ENCODE measurements at places on chromosomes 11 and 22.
A peak's percentile ranks its signal among the peaks of the same experiment; 100 is the strongest.

GRCh38 chr22:41915035-41915785 lies at the start of gene SHISA8:
Gene SHISA8 (minus strand): TSS chr22:41915074. CDS start chr22:41914667, 407 bp downstream.
- no peak for DNase-seq

DNA sequence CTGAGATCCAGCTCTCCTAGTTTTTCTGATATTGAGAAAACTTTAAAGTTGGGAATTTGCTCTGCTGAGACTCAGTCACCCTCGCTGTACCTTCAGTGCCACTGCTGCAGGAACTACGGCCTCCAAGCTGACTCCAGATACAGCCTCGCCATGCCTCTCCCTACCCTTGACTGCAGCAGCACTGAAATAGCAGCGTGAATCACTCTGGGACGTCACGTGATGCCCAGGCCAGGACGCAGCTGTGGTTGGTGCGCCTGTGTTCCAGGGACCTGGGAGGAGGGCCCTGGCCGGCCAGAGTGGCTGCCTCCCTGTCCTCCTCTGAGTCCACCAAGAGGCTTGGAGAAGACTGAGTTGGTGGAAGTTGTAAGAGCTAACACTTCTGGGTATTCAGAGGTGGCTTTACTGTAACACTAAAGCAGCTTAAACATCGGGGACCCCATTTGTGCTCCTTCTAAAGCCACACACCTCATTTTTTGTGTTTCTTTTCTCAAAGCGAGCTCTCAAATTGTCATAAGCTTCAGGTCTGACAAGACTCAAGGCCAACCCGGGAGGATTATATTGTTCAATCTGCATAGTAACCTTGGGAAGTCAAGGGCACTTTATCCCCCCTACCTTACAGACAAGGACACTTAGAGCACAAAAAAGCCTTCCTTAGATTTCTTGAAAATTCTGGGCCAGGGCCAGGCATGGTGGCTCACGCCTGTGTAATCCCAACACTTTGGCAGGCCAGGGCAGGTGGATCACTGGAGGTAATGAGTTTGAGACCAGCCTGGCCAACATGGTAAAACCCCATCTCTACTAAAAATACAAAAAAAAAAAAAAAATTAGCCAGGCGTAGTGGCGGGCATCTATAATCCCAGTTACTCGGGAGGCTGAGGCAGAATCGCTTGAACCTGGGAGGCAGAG lies 4.2 kb upstream of the STIP1 start:
- no peak for DNase-seq

GRCh38 chr22:38504731-38505540 lies 1.2 kb downstream of the DDX17 start:
- DNase-seq, result no peak

DNA sequence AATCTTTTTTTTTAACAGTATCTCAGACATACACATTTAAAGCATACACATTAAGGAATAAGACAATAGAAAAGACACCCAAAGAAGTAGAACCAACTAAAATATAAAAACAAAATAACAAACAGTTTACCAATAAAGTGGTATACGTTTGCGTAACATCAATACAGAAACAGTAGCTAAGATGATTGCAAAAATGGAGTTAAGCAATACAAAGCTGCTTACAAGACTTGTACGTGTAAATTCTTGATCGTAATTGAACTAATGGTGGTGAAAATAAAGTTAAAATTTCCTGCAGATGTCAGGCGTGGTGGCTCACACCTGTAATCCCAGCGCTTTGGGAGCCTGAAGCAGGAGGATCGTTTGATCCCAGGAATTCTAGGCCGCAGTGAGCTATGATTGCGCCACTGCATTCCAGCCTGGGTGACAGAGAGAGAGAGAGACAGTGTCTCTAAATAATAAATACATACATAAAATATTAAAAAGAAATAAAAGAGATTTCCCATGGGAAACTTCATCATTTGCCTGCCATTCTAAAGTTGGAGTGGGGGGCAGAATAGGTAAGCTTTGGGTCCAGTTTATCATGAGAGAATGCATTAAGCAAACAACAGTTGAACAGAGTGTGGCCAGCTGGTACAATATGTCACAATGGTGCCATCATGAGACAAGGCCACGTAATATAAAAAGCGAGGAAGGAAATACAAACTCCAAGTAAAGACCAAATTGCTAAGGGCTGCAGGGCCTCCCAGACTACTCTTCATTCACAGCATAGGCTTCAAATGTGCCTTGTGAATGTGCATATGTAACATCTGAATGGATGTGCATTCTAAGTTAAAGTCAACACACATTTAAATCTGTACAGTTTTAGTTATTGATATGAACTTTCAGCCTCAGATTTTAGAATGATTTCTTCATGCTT lies 38.9 kb upstream of the EED start:
- peak; percentile 28 for DNase-seq

- no peak for DNase-seq
Observed at GRCh38 chr11:113991718-113992458, 17.0 kb downstream of the HTR3A start.

DNA sequence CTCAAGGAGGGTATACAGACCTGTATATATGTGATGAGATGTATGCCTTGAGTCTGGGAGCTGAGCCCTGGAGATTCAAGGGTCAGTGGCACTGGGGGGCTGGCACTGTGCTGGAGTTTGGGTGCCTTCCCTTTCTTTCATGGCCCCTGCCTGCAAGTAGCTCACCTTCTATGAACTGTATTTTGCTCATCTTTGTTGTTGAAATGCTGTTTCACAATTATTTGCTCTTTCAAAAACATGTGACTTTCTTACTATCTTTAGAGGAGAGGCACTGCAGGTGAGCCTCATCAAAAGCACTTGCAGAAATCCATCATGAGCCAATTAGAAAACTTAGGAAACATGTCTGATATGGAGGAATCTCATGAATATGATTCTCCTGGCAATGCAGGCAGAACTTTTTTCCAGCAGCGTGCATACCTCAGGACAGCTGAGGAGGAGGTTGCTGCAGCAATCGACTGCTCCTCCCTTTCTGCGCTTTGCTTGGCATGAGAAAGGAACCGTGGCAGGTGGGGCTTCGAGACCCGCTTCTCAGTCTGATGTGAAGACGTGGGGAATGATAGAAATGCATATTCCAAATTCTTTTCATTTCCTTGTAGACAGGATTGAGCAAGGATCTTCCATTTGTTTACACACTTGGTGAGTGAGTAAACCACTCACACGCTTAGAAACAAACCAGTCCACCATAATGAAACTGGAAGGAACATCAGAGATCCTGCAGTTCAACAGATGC lies 178.4 kb upstream of the E2F8 start:
- DNase-seq, result no peak

Data from LNCaP clone FGC (cell line).